Natural killer cell (primary cell): ENCODE measurements at places on chromosomes 2 and 18.

GRCh38 chr2:181158427-181158826 is 178.0 kb downstream of the UBE2E3 start:
- DNase-seq = no peak

DNA sequence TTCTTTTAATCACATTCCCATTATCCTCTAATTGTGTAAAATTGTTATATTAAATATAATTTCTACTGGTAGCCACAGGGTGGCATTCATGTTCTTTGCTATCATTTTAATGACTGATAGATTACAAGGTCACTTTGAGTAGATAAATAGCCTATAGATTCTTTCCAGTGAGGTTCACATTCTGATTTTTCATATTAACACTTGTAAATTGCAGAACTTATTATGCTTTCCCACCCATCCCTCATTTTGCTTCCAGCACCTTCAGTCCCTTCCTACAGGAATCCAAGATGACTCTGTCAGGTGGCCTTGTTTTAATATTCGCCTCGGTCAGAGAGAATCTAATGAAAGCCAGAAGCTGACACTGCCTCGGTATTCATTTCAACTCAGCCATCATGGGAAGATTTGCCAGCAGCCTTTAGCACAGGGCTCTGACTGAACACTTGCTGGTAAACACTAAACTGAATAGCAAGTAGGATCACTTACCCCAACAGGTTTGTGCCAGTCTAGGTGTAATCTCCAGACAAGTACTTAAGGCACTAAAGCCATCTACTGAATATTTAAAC is 101.2 kb upstream of the FSHR start:
- DNase-seq = no peak

DNA sequence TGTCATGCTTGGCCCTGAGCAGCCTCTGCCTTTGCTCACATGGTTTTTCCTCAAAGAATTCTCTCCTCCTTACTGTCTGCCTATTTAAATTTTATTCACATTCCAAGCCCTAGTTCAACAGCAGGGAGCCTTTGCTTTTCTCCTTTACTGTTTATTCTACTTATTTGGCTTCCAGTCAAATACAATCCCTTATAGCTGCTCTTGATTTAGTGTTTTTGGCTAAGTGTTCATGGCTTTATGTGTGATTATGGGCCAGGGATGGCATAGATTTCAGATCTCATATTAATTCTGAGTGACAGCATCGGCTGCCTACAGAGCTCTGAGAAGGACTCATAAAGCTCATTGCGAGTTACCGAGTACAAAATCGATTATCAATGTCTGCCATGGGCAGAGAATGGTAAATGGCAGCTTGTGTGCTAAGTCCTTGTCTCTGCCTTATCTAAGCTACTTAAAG is 106.7 kb downstream of the METTL8 start:
- DNase-seq = peak; percentile 24

GRCh38 chr2:23235292-23235691 is 149.7 kb upstream of the KLHL29 start:
- DNase-seq = no peak

- DNase-seq = no peak
Observed at GRCh38 chr2:96703021-96703751, 36.7 kb downstream of the LMAN2L start.

DNA sequence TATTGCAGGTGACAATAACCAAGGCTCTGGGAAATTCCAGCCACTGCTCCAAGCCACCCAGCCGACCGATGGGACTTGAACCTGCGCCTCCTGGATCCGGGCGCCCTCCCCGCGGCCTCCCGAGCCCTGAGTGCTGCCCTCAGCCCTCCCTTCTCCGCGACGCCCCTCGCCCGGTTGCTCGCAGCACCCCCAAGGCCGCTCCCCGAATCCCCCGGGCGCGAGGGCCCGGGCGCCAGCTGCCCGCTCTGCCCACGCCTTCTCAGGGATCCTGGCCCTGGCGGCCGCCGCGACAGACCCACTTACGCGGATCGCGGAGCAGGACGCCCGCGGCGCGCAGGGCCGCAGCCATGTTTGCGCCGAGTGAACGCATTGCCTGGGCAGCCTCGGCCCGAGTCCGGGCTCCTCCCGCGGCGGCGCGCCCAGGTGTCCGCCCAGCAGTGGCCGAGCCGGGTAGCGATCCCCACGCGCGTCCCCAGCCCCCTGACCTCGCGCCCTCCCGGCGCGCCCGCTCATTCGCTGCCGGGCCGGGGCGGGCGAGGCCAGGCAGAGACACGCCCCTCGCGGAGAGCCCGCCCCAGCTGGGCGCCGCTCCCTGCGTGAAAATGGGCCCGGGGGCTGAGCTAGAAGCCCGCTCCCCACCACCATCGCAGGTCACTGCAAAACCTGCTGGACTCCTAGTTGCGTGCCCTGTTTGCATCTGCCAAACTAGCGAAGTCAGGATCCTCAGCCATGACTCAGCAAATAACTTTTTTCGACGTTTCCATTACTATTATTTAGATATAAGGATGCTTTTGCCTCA is at the start of gene FECH:
TSS of gene FECH (minus strand) at position 452 of the 799 bp plus-strand sequence. CDS start at position 370, 82 bp downstream.
- DNase-seq = peak; percentile 79

DNA sequence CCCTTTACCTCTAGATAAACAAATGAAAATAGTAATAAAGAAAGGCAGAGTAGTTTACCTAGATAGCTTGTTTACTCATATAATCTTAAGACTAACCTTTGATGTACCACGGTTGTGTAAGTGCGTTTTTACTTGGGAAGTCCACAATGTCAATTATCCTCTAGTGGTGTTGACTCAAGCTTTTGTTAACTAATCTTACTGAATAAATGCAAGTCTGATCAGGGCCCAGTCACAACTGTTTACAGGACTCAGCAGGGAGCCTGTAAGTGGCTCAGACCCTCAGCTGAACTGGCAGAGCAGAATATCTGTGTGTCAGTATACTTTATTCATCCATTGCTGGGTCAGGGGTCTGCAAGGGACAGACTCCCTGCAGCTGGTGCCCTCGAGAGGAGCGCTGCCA is 98.1 kb upstream of the ACAA2 start:
- no peak for DNase-seq

DNA sequence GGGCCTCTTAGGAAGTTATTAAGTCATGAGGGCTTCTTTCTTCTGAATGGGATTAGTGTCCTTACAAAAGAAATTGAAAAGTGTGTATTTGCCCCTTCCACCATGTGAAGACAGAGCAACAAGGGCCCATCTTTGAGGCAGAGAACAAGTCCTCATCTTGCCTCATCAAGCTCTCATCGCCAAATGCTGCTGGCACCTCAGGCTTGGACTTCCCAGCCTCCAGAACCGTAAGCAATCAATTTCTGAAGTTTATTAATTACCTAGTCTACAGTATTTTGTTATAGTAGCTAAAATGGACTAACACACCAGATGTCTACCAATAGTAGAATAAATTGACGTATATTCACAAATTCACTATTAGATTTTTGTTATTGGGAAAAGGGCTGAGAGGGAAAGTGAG is 74.6 kb downstream of the CCDC148 start:
- no peak for DNase-seq

- no peak for DNase-seq
Observed at GRCh38 chr2:40166006-40166405, 285.9 kb downstream of the SLC8A1 start.

GRCh38 chr2:126887506-126887905 is 11.2 kb upstream of the TEX51 start:
- no peak for DNase-seq

DNA sequence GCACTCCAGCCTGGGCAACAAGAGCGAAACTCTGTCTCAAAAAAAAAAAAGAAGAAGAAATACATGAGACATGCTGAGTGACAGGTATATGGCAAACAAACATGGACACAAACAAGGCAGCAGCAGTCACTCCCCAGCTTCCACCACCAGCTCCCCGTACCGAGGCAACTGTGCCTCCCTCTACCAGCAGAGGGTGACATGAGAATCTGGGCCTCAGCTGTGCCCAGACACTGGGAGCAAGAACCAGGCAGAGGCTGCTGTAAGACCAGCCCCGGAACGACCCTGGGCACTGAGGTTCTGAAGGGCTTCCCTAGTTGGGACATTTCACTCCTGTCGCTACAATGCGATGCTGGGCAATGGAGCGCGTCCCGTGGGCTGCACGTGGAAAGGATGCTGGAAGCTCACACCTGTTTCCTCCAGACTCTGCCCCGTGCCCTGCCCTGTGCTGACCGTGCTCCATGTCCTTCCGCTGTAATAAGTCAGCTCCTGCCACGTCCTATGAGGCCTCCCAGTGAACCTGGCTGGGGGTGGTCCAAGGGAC is 37.1 kb downstream of the BOK start:
- no peak for DNase-seq

GRCh38 chr2:176126929-176127773 is 2.4 kb upstream of the HOXD8 start:
- DNase-seq = peak; percentile 87

DNA sequence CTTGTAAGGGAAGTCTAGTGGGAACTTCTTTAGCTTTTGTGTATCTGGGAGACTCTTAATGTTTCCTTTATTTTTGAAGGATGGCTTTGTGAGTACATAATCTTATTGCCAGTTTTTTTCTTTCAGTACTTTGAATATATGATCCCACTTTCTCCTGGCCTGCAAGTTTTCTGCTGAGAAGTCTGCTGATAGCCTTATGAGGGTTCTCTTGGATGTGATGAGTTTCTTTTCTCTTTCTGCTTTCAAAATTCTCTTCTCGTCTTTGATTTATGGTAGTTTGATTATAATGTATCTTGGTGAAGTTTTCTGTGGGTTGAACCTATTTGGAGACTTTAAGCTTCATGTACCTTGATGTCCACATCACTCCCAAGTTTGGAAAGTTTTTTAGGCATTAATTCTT is 28.1 kb downstream of the COLEC11 start:
- DNase-seq = no peak

DNA sequence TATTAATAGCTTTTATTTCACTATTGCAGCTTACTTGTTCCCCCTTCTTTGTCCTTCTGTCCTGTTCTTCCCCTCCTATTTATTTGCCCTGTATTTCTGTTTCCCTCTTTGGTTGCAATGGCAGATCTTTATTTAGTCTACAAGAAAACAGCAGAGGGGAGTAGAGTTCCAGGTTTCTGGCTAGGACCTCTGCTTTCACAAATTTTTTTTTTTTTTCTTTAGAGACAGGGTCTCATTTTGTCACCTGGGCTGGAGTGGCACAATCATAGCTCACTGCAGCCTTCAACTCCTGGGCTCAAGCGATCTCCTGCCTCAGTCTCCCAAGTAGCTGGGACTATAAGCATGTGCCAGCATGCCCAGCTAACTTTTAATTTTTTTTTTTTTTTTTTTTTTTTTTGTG is 188.1 kb upstream of the SPRED2 start:
- no peak for DNase-seq

- no peak for DNase-seq
Observed at GRCh38 chr2:60306267-60306861, 247.1 kb downstream of the BCL11A start.
